ENCODE measurements at places on chromosomes 7 and 10.

GRCh38 chr10:13090289-13090688, 9.7 kb upstream of the OPTN start:
- DNase-seq: no peak

GRCh38 chr7:541661-542060, 22.0 kb upstream of the PDGFA start:
- no peak for DNase-seq

DNA sequence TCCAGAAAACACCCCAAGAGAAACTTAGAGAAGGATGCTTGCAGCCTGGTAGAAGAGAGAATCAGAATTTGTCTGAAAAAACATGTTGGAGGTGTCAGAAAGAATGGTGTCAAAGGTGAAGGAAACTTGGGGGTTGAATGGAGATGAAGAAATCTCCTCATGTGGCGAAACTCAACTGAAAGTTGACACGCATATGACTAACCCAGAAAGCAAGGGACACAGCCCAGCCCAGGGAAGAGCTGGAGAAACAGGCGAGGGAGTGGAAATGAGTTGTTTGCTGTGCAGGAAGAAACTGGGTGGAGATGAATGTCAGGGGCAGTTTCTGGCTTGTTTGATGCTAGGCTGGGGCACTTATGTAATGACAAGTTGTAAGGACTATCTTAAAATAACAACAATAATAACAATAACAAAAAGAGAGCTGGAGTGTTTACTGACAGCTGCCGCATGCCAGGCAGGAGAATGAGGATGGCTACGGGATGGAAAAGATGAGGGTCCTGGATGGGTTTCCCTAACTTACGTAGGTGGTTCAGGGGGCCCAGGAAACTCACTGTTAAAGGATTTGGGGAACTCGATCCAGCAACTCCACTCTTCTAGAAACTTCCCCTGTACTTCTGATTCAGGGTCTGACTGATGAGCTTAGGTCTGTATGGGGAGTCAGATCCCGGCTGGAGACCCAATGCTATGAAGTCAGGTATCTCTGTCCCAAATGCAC, 57.4 kb downstream of the MAP3K8 start:
- no peak for DNase-seq

DNA sequence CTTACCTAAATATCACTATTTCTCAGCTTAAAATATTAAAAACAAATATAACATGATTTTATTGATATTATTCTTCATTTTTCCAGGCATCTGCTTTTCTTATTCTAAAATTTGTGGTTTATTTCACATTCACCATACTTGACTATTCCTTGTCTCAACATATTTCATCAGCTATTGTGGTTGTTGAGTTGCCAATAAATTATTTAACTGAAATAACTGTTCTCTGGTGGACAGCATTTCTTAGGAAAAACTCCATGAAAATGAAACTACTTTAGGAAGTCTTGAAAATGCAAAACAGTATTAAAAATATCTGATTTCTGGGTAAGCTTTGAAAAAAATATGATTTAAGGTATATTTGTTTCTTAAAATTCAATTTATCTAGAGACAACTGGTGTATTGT, 122.9 kb upstream of the SEMA3A start:
- DNase-seq: no peak

Data from T-helper 17 cell (primary cell).